ENCODE measurements at places on chromosomes 7 and 10.
A peak's percentile ranks its signal among the peaks of the same experiment; 100 is the strongest.

DNA sequence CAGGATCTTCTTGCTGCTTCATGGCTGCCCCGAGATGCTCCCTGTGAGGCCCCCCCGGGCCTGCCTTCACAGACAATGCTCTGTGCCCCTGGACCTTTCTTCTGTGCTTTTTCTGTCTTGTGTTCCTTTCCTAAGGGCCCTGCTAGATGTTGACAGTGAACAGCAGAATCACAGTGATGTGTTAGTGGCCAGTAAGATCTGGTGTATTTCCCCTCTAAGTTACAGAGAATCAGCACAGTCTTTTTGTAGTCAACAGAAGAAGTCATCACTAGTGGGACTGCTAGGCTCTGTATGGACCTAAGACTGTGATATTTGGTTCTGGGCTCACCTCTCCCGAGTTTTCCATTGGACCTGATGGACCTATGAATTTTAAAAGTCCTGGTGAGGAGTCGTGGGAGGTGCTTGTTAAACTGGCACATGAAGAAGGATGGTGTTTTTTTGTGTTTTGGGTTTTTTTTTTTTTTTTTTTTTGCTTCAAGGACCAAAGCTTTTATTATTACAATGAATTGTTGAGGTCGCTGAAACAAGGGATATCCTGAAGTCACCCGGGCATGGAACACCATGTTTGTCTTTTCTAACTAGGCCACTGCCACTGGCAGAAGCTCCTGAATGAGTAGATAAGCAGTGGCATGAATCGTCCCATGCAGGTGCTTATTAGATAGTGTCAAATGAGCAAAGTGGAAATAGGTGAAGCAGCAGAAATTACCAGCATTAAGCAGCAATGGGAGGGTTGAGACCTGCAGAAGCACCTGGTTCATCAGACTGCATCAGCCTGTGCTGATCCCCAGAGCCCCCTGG is 194.8 kb downstream of the CELF2 start:
- no peak for DNase-seq

DNA sequence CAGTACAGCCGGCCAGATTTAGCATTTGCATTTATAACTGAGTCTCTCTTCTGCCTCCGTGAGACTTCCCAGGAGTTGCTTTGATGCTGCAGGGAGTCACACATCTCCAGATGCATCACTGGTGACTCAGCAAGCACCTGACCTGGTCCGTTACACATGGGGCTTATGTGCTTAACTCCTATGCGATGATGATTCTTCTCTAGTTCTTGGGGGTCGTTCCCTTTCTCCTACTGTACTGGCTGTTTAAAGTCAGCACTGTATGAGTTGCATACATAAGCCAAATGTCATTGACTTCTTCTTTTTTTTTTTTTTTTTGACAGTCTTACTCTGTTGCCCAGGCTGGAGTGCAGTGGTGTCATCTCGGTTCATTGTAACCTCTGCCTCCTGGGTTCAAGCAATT is 13.0 kb upstream of the AKR1E2 start:
- DNase-seq, result no peak

DNA sequence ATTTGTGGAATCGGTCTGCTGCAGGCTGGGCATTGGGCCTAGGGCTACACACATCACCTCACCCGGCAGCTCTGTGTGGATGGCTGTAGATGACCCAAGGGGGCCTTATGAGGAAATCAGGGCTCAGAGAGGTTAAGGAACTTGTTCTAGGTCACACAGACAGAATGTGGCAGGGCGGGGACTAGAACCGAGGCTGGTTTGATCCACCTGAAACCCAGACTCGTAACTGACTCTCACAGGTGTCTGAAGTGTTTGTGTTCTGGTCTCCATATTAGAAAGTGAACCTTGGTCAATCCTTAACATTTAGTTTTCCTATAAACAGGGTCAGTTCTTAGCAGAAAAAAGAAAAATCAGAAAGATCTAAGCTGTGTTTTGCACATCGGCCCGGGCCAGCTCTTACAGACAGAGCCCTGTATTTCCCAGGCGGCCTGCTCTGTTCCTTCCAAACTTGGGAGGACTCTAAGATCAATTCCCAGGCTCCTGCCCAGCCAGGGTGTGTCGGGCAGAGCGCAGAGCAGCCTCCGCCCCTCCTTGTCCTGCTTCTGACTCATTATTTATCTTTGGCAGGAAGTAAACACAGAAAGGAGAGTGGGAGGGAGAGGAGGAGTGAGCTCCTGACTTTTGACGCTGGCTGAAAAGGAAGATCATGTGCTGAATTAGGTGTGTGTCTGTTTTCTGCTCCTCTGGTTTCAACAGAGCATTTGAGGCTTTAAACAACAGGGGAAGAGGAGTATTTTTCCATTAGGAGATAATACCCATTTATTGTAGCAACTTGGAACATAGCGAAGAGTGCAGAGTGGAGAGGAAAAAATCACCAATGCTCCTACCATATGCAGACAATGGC is 74.1 kb downstream of the TACC2 start:
- peak; percentile 40 for DNase-seq

DNA sequence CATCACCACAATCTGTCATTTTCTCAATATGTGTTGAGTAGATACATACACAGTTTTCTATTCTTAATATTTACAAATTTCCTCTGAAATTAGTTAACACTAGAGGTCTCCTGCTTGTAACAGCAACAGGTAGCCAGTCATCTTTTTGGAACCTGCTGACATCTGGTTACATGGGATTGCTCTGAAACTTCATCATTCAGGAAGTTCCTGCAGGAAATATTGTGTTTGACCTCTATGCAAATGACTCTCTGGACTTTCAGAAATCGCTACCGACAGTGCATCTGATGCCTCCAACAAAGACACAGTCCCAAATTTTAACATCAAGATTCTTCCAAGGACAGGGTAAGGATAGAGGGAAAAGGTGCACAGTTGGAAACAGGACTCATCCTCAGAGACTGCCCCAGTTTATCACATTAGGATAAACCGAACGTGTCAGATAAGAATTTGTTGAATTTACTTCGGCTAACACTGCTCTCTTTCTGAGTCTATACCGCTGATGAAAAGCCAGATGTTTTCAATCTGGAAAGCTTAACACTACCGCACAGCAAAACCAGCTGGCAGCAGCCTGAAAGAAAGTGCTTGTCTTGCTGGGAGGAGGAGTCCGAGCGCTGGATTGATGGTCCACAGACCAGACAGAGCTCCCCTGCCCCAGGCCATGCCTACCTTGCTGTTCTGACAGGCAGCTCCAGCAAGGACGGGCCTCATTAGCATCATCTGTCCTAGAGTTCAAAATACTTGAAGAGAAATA is 633.4 kb downstream of the PARD3 start:
- DNase-seq, result no peak

DNA sequence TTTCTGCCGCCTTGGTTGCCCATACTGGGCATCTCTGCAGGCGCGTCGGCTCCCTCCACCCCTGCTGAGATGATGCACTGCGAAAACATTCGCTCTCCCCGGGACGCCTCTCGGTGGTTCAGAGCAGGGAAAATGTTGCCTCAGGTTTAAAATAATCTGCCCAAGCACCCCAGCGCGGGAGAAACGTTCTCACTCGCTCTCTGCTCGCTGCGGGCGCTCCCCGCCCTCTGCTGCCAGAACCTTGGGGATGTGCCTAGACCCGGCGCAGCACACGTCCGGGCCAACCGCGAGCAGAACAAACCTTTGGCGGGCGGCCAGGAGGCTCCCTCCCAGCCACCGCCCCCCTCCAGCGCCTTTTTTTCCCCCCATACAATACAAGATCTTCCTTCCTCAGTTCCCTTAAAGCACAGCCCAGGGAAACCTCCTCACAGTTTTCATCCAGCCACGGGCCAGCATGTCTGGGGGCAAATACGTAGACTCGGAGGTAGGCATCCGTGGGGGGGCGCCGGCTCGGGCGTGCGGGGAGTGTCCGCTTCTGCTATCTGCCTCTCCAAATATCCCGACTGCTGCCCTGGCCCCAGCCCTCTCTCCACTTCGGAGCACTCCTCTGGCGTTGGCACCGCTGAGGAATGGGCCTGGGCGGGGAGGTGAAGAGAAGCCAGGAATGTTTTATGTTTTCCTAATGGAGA is at the start of gene CAV1:
Gene CAV1 (plus strand): TSS at position 428 of the 689 bp plus-strand sequence. CDS start 27 bp downstream, at position 455.
- DNase-seq, result no peak

GRCh38 chr7:142299237-142299781 is 41.5 kb upstream of the PRSS58 start:
- DNase-seq, result no peak

GRCh38 chr10:68261132-68261856 is 29.4 kb upstream of the ATOH7 start:
- no peak for DNase-seq

- DNase-seq, result no peak
These were observed 133.2 kb downstream of the CUX1 start for GRCh38 chr7:101950450-101951119.

- no peak for DNase-seq
These were observed 448.1 kb downstream of the SORCS1 start for GRCh38 chr10:106716381-106716780.

GRCh38 chr7:34675749-34676374 is 17.8 kb downstream of the NPSR1 start:
- peak; percentile 46 for DNase-seq

DNA sequence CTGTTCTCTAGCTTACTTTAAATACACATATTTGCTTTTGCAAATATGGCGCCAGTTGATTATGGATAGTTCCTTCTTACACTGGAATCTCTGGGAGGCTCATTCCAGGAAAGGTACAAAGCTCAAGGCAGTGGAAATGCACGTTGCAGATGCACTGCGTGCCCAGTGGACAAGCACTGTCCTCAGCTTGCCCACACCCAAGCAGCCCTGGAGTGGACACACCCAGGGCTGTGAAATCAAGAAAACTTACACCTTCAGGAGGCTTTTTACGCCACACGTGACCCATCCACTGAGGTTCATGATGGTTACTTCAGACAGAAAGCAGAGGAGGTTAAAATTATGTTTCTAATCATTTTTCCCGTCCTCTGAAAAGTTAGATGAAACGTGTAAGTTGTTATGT is 248.5 kb downstream of the VTI1A start:
- no peak for DNase-seq

DNA sequence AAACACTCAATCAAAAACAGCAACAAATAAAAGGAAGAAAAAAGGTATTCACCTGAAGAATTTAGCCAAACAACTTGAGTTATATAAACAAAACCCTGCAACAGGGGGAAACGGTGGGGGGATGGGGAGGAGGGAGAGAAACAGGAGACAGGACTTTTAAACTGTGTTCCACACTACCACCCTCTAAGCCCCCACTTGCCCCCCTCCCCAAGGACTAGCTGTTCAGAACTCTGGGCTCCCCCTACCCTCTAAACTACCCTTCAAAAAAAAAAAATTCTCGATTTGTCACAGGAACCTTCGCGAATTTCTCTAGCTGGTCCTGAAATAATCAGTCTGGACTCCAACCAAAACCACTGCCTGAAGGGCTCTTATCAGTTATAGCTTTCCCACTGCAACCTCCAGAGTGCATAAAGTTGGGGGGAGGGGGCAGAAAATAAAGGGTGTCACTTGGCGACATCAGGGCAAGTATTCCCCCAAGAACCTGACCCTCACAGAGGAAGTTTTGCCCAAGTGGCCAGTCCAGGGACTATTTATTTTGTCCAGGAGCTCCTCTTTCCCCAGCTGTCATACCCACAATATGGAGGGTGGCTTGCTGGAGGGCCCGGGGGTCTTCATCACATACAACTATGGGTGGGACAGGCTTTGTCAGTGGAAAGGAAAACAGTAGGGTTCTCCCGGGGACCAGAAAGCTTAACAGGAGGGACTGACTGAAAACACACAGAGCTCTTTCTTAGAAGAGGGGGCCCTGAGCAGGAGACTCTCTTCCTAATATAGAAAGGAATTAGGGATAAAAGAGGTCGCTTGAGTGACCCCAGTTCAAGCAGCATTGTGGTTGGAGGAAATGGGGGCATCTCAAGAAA is 1.3 kb downstream of the UBE2H start:
- DNase-seq, result no peak

- DNase-seq, result peak; percentile 73
These were observed 82.4 kb downstream of the ADCYAP1R1 start for GRCh38 chr7:31134246-31135188.

DNA sequence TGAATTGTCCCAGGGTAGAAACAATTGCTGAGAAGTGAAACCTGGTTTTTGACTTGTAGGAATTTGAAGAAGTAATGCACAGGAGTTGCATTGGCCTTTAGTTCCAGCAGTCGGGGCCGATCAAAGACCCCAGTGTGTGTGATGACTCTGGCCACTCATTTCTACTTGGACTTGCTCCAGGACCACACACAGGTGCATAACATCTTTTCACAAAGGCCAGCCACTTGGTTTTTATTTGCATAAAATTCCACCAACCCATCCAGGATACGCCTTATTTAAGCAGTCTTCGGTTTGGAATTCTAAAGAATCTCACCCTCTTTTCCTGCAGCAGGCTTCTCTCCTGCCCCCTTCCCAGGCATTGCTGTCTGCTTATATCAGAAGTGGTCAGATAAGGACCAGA is 162.0 kb upstream of the HABP2 start:
- DNase-seq, result no peak

DNA sequence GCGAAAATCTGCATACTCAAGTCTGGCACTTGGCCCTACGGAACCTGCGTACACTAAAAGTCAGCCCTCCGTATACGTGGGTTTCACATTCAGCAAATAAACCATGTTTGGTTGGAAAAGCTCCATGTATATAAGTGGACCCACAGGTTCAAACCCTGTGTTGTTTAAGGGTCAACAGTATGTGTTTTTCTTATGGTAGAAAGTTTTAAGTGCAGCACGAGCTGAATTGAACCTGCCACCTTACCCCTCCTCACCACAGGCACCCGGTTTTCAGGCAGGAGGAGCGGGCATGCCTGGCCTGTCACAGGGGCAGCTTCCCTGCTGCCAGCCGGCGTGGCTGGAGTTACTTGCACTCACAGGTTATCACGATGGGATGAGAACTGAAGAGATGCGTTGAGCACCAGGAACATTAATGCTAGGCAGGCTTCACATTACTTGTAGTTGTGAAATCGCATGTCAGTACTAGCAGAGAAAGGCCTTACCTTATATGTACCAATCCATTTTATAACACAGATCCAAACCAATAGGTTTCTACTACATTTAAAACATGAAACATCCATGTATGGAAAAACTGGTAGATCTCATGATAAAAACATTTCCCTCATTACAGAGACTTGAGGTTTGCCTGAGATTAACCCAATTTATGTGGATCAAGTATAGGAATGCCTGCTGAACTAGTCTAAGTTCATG is 12.9 kb downstream of the INSIG1 start:
- DNase-seq, result no peak

DNA sequence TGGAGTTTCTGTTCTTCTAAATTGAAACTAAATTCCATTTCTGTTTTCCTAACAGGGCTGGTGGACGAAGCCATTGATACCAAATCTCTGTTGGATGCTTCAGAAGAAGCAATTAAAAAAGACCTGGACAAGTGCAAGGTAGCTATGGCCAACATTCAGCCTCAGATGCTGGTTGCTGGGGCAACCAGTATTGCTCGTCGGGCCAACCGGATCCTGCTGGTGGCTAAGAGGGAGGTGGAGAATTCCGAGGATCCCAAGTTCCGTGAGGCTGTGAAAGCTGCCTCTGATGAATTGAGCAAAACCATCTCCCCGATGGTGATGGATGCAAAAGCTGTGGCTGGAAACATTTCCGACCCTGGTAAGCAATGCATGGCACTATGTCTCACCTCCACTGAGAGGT is 45.6 kb downstream of the AP3M1 start:
- DNase-seq, result no peak
